ENCODE measurements at places on chromosomes 4 and X.

DNA sequence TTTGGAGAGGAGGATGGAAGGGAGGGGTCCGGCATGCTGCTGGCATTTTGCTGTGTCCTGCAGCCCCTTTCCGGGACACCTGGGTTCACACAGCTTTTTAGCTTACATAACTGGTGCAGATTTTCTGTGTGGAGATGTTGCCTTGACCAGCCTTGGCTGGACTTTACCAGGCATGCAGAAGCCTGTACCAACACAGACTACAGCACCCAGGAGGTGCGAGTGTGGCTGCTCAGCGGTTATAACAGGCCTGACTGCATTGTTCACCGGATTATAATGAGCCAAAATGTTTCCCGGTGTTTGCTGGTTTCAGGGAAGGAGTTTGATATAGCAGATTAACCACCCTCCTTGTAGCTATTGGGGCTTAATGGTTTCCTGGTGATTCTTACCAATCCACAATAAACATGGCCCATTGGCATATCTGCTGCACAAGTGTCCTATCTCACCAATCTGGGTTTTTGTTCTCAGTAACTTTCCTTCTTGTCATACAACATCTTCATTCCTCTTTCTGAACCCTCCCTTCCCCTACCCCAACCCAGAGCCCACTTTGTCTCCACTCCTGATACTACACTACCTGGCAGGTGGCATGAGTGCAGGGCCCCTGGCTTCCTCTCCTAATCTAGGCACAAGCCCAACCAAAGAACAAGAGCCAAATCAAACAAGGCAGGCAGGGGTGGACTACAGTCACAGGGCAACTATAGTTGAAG lies 3.9 kb downstream of the RPL10 start:
- no peak for DNase-seq

GRCh38 chrX:111129921-111130320 lies 33.9 kb downstream of the PAK3 start:
- no peak for DNase-seq

GRCh38 chr4:83217721-83218522 lies 66.7 kb downstream of the COQ2 start:
- DNase-seq, result peak; percentile 63

DNA sequence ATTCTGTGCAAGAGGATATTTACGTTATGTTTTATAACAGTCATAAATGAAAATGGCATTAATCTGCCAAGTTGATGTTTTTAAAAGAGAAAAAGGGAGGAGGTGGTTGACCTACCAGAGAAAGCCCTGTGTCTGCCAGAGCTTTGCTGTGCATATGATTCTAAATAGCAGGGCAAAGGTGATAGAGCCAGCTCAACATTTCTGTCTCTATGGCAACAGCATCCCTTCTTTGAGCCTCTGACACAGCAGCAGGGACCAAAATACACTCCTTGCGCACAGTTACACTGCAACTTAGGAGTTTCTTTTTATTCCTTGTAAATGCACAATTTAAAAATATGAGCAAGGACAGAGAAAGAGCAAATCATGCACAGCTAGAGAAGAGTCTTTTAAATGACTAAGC lies 133.3 kb upstream of the RAI2 start:
- DNase-seq, result no peak

- no peak for DNase-seq
Measured at GRCh38 chrX:34634349-34634748, 22.7 kb downstream of the TMEM47 start.

DNA sequence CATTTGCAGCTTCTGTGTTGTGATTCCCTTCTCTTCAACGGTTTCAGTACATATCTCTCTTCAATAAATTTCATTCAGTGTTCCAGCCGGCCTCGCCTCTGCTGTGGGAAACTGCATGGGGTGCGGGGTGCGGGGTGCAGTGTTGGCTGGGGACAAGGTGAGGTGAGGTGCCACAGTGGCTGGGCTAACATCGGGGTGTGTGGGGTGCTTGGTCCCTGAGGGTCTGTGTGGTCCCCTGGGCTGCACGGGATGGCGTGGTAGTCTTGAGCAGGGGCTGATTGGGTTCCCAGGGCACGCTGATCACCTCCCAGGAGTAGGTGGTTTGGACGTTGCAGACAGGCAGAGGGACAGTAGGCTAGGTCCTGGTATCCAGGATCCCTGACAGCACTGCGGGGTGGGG lies 2.7 kb downstream of the PNMA6A start:
- DNase-seq, result no peak

DNA sequence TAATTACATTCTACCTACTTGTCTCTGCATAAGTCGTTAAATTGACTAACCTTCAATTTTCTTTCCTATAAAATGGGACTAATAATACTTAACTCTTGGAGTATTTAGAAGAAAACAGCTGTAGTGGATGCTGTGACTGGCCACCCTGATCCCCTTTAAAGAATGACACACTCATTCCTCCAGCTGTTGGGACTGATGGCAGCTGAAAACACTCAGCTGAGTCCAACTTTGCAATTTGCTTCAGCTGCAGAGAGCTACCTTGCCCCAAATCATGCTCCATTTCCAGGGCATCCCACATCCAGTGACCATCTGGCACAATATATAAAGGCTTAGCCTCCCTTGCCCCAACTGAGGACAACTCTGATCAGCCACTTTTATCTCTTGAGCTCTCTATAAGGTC lies 89.1 kb downstream of the MID1IP1 start:
- DNase-seq, result no peak

DNA sequence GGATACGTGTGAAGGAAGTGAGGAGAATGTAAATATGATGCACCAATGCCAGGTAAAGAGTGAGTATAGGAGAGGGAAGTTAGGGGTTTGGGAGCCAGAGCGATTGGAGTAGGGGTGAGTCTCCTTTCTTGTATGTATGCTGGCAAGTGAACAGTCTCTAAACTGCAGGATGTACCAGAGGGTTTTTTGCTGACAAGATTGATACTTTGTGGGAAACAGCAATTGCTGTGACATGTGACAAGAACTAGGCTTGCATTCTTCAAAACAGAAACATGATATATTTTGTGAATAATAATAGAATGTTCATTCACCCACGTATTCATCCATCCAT lies 706 bp downstream of the CHIC1 start:
- DNase-seq, result no peak

DNA sequence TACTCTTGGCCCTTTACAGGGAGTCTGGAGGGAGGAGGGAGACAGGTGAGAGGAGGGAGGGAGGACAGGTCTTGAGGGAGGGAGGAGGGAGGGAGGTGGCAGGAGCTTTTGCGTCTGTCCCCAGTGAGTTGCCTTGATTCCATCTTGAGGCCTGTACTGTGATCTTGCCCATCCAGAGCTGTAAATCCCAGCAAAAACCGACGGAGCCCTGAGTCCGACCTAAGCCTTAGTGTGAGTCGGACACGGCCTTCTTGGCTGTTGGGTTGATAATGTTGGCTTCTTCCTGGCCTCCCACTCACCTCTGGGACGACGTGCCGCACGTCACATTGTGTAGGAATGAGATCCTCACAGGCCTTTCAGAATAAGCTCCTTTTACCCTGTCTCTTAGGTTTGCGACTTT lies 72.5 kb downstream of the RGS12 start:
- DNase-seq, result no peak

DNA sequence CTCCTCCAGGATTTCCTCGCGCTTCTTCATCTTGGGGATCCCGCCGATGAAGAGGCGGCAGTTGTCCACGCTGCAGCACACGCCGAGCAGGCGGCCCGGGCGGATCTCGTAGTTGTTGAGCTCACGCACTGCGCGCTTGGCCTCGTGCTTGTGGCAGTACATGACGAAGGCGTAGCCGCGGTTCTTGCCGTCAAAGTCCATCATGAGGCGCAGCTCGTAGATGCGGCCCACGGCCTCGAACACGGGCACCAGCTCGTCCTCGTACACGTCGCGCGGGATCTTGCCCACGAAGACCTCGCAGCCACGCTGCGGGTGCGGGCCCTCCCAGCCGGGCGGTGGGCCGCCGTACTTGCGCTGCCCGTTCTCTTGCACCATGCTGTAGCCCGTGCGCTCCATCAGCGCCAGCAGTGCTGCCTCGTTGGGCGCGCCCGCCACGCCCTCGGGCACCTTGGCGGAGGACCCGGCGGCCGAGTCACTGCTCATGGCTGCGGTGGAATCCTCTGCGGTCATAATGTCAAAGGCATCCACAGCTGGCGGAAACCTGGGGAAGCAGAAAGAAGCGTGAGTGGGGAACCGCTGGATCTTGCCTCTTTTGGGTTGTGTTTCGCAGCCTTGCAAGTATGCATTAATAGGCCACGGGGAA lies 103.4 kb downstream of the CHRNA9 start:
- no peak for DNase-seq

DNA sequence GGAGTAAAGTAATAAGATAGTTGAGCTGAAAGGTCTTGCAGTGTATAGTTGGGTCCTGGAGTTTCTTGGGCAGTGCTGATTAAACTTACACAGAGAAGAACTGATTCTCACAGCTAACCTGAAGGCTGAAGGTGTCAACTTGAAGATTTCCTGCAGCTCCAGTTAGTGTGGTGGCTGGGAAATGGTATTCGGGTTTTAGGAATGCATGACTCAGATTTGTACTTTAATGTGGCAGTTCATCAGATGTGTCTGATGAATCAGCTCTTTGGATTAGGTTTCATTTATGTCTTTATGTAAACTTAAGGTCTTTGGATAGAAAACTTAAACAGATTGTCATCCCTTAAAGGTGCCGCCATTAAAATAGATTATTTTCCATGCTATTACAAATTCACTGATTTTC lies 200.0 kb downstream of the IL1RAPL1 start:
- no peak for DNase-seq

DNA sequence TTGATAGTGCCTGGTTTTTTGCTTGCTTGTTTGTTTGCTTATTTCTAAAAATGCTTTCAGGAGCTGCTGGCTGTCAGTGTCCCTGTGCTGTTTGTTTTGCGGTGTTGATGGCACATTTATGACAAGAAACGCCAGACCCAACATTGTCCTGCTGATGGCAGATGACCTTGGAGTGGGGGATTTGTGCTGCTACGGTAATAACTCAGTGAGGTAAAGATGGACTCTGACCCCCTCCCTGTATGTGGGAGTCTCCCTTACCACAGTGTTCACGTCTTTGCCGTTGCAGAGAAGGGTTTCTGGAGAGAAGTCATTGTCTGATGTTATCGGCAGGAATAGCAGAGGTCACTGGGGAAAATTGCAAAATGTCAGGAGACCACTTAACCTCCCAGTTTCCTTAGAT lies at the start of gene ARSH:
TSS of gene ARSH (plus strand) at position 52 of the 400 bp plus-strand sequence. CDS start at position 119, 67 bp downstream.
- DNase-seq, result no peak

GRCh38 chrX:102515975-102516941 lies at the start of gene TMSB15A:
TMSB15A (minus strand) TSS chrX:102516739.
- peak; percentile 69 for DNase-seq

GRCh38 chrX:67207912-67208311 lies 335.9 kb upstream of the AR start:
- no peak for DNase-seq

DNA sequence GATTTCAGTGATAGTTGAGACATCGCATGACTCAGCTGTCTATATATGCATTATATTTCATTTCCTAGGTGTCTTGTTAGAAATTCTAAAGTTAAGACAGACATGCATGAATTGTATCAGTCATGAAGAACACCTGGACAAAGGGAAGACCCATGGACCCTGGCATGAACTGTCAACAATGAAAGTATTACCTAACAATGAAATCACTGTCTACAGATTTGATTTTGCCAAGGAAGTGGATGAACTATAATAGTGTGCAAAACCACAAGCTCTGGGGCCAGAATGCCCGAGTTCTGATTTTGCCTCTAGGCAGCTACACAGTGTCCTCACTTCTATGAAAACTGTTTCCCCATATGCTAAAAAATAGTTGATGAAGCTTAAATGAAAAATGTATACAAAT lies 386.1 kb downstream of the NLGN4X start:
- no peak for DNase-seq

- DNase-seq, result peak; percentile 36
Measured at GRCh38 chr4:154018659-154019058, 229.8 kb upstream of the SFRP2 start.

DNA sequence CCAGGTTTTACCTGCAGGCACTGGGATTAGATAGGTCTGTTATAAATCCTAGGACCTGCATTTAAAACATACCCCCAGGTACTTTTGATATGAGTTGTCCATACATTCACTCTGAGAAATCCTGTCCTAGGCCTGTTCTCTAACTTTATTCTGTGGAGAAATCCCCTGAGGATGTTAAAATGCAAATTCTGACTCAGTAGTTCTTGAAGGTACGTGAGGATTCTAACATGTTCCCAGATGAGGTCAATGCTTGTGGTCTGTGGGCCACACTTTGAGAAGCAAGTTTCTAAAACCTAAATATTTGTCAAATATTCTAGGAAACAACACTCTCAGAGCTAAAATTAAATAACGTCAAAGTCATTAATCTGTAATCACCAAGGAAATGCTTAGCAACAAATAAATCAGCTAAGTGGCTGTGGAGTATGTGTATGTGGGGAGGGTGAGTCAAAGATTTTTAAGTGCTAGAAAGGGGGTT lies 101.3 kb upstream of the MAGEB16 start:
- DNase-seq, result no peak

- no peak for DNase-seq
Measured at GRCh38 chr4:6961496-6962210, 52.0 kb downstream of the TBC1D14 start.

DNA sequence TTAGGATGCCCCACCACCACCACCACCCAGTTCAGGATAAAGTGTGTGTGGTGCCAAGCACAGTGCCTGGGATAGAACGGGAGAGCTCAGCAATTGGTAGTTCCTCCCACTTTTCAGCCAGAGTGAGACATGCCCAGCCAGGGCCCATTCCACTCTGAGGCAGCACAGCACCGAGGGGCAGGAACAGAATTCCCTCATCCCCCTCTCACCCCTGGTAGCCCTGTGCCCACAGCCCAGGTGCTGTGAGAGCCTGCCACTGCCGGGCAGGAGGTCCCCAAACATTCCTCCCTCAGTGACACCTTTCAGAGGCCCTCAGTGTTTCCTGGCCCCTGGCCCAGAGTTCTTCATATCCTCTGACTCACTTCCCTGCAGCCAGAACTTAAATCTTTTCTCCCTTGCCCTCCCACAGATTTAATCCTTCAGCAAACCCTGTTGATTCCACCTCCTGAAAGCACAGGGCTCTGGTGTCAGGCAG lies 8.1 kb downstream of the RIPPLY1 start:
- DNase-seq, result no peak

- peak; percentile 47 for DNase-seq
Measured at GRCh38 chr4:118265312-118266144, 87.3 kb downstream of the PRSS12 start.

DNA sequence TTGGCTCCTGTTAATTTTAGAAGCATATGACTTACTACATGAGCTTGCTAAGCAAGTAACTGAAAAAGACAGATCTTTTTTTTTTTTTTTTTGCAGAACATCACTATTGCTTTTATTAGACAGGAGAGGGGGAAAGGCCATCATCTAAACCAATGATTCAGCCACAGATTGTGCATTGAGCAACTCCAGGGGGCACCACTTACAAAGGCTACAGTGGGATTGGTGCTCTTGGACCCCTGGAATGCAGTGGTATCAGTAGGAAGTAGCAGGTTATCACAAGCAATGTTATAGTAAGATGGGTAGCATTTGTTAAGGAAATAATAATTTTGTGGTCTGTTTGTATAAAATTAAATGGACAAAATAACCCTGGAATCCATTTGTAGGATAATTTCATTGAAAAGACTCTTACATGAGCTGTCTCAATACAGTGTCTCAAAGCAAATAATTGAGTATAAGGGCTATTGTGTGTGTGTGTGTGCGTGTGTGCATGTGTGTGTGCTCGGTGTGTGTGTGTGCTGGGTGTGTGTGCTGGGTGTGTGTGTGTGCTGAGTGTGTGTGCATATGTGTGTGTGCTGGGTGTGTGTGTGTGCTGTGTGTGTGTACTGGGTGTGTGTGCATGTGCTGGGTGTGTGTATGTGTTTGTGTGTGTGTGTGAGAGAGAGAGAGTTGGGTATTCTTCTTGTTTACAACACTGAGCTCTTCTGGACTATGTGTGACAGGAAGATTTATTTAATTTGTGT lies 296.3 kb downstream of the PCDH7 start:
- DNase-seq, result no peak

Measured in activated CD4-positive, alpha-beta T cell treated with anti-CD3 and anti-CD28 coated beads for 48 hours (primary cell).